ENCODE measurements at places on chromosomes 16 and 17.

DNA sequence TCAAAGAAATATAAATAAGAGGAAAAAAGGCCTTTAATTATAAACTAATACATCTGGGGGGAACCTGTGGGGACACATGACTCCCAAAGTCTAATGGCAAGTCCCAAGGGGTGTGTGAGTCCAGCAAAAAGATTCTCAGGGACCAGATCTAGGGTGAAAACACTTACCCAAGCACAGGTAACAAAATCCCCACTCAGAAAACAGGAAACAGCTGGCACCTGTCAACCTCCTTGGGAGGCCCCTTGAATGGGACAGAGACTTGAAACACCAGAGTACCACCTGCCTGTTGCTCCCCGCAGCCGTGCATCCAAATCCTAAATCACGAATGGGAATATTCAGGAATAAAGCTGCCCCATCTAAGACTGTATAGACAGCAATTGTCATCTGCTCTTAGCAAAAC, 461.2 kb upstream of the CDH5 start:
- DNase-seq: no peak

DNA sequence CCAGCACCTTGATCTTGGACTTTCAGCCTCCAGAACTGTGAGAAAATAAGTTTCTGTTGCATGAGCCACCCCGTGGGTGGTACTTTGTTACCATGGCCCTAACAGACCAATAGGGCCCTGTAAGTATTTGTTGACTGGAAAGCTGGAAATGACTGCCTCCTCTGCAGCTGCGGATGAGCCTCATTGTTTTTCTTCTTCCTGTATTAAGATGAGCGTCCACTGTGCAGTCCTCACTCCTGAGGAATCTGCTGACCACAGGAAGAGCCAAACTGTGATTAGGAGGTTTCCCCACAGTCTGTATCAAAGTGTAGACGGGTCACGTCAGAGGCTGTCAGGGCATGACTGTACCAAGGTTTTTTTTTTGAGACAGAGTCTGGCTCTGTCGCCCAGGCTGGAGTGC, 12.2 kb upstream of the AKTIP start:
- DNase-seq: no peak

- no peak for DNase-seq
Measured at GRCh38 chr16:28902909-28903308, 22.1 kb downstream of the RABEP2 start.

GRCh38 chr17:48645639-48646182, 19.6 kb upstream of the HOXB9 start:
- no peak for DNase-seq

DNA sequence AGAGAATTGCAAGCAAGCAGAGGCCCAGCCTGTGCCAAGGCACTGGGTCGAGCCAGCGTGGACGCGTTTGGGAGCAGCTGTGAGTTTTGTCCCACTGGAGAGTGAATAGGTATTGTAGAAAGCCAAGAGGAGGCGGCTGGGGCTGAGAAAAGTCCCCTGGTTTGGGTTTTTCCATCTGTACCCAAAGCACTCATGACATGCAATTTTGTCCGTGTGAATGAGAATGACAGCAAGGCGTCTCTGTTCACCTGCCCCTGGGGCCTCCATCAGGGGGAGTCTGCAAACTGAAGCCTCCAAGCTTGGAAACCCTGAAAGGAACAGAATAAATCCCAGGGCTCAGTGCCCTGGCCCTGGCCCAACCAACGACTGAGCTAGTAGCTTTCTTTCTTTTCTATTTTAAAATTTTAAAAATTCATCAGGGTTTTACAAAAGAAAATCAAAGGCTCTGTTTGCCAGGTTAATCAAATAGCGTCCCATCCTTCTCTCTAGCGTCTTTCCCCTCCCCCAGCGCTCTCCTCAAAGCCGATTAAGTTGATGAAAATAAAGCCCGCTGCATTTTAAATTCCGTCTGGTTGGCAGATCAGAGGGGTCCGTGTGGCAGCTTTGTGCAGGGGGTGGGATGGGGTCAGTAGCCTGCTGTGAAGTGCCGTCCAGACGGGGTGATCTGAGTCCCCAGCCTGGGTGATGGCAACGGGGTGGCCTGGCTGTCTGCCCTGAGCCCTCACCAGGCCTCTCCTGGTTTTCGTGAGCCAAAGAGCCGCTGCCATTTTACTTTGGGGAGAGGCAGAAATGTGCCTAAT, 171.0 kb downstream of the KATNIP start:
- DNase-seq: no peak

DNA sequence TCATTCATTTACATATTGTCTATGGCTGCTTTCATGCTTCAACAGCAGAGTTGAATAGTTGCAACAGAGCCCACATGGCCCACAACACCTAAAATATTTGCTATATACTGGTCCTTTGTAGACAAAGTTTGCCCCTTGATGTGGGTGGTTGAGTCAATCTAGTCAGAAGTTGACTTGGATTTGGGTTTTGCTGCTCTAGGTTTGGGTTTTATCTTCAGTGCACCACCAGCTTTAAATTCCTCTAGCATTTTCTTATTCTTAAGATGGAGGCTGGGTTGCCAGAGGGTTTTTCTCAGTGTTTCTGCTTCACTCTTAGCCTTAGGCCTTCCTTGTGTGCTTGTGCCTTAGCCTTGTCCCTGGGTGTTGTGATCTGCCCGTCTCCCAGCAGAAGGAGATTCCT, 51.0 kb downstream of the CCDC182 start:
- DNase-seq: no peak

DNA sequence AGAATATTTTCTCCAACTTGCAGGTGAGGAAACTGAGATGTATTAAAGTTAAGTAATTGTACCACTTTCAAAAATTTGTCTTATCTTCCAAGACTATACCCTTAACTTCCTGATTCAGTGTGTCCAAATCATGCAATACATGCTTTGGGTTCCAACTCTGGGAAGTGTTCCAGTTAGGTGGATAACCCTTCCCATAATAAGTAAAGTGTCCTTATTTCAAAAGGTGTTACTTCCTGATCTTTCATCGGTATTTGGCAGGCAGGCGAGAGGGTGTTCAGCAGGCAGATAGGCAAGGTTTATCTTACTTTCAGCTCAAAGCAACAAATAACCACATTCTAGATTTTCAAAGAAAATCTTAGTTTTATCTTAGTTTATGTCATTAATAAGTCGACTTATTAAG, 46.3 kb upstream of the ARHGAP44 start:
- DNase-seq: no peak

DNA sequence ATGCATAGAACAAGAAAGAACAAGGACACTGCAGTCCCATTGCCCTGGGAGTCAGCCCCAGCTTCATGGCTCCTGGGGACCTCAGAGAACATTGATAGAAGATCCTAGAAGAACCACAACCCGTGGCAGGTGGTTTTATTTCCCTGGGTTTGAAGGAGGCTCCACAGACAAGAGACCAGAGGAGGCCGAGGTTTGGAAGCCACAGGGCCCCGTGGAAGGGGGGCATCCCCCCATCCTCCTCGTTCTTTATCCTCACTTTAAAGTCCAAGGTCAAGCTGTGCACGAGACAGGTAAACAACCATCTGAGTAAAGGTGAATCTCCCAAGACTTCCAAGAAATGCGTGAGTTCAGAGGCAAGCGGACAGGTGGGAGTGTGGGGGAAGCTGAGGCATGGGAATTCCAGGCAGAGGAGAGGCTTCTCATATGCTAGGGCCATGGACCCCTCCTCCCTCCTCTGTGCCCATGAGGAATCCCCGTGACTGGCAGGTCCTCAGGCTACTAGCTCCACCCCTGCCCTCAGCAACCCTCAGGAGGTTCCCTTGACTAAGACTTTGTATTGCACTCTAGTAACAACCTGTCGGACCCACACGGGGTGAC, 849 bp upstream of the SULT1A1 start:
- no peak for DNase-seq

DNA sequence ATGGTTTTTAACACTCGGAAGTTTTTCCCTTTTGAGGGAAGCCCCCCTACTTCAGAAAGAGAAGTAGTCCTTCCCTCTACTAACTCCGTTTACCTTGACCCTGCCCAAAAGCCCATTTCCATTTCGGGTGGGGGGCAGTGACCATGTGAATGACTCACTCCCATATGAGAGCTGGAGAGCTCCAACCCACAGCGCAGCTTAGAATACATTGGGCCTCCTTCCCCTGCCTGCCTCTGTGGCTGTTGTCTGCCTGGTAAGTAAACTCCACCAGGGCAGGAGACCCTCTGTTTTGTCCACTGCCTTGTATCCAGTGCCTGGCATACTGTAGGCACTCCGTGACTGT, 985 bp downstream of the SGSM2 start:
- DNase-seq: no peak

DNA sequence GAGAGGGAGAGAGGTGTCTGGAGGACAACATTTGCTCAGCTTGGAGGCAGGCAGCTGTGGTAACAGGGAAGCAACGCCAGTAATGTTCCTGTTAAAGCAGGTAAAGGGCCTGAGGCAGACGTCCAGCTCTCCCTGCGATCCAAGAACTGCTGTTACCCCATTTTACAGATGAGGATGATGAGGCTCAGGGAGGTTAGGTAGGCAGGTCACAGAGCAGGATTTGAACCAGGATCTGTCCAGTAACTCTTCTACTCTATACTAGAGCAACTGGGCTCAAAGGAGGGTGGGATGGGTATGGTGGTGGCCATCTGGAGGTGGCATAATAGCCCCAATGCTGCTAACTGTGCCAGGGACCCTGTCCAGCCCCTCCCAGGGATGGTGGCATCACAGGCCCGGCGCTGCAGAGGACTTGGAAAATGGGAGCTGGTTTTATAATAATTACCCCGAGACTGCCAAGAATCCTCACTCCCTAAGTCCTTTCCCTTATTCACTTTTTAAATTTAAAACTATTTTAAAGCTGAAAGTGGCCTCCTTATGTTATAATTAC, 12.0 kb downstream of the CA7 start:
- DNase-seq: no peak

DNA sequence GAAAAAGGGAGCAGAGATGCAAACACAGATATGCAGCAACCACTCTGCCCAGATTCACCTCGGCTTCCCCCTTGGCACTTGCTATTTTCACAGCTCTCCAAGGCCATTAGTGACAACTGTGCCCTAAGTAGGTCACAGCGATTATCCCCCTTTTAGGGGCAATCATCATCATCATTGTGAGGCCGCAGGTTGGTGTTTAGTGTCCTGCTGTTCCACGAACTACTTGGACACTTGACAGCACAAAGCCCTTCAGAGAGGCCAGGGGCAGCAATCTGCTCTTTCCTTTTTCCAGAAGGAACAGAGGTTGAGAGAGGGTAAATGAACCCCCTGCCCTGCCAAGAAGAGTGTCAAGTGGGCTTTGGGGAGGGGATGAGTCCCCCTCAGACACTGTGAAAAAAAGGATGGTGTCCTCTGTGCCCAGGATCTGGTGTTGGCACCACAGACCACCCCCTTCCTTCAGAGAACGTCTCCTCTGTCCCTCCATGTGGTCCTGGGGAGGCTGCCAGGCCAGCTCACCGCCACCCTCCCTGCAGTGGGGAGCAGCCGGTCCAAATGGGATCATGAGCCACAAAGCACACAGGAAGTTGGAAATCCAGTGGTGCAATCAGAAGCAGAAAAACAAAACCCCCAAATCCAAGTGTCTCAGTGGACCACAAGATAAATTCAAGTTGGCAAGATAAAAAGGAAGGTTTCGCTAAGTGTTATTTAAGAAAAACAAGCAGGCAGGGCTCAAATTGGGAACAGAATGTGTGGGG, 78.4 kb upstream of the MED9 start:
- no peak for DNase-seq

- DNase-seq: no peak
Measured at GRCh38 chr17:62791767-62792446, 16.2 kb downstream of the MARCHF10 start.

DNA sequence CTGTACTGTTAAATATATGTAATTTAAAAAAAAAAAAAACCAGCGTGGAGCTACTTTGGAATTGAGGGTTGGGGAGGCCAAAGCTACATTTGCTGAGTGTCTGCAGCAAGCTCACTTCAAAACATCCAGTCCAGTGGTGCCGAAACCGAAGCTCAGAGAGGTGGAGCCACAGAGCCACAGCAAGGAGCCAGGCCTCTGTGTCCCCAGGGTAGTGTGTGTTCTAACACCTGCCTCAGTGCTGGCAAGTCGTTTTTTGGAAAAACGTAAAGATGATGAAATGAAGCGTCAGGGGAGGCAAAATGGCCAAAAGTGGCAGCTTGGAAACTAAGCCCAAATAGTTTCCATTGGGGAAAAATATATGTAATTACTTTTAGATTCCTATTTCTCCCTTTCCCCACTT, 36.1 kb upstream of the MRC2 start:
- no peak for DNase-seq

- no peak for DNase-seq
Measured at GRCh38 chr16:50466170-50466569, 82.0 kb upstream of the NKD1 start.

GRCh38 chr17:32869345-32870026, 7.4 kb downstream of the MYO1D start:
- no peak for DNase-seq

GRCh38 chr17:49403514-49404289, 11.0 kb downstream of the PHB1 start:
- no peak for DNase-seq

DNA sequence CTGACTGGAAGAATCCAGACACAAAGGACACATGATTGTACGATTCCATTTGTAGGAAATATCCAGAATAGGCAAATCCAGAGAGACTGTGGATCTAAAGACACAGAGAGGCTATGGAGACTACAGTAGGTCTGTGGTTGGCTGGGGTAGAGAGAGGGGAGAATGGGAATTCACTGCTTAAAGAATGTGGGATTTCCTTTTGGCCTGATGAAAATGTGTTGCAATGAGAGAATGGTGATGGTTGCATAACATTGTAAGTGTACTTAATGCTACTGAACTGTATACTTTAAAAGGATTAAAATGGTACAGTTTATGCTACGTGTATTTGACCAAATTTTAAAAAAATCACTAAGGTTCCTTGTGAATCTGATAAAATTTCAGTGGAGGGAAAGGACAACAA, 62.1 kb downstream of the GPRC5B start:
- DNase-seq: no peak

GRCh38 chr17:41657176-41657754, 31.4 kb upstream of the EIF1 start:
- DNase-seq: no peak

DNA sequence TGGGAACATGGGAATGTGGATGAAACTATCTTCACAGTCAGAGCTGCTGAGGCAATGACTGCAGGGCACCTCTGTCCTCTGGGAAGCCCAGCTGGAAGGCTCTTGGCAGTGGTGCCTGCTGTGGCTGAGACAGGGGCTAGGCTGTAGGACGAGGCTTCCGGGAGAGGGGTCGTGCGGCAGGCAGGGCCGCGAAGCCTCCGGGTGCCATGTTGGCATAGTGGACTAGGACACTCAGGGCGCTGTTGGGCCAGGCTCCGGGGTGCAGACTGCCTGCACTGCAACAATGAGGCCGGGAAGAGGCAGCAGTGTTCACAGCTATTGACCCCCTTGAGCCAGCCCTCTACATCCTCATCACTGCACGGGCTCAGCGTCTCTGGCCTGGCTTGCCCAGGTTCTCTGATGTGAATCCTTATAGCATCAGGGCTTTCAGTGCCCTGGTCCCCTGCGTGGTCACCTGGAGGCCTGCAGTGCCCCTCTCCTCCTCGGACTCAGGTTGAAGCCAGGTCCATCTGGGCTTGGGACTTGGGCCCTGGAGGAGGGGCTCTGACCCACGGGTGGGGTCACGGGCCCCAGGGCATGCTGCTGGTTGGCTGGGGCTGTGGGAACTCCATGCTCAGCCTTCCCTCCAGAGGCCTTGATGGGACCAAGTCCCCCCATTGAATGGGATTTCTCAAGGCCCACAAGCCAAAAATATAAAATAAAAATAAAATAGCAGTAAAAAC, 91.6 kb downstream of the TNFRSF13B start:
- DNase-seq: no peak
